Stimulated activated CD8-positive, alpha-beta memory T cell treated with anti-CD3 and anti-CD28 coated beads, Interleukin-4, amount 100 ng/mL, for 48 hours (primary cell): ENCODE measurements at places on chromosomes 11 and 22.
A peak's percentile ranks its signal among the peaks of the same experiment; 100 is the strongest.

GRCh38 chr11:10902301-10903063, 44.6 kb upstream of the ZBED5 start:
- no peak for DNase-seq

GRCh38 chr11:95736355-95736754, 53.2 kb downstream of the FAM76B start:
- no peak for DNase-seq

DNA sequence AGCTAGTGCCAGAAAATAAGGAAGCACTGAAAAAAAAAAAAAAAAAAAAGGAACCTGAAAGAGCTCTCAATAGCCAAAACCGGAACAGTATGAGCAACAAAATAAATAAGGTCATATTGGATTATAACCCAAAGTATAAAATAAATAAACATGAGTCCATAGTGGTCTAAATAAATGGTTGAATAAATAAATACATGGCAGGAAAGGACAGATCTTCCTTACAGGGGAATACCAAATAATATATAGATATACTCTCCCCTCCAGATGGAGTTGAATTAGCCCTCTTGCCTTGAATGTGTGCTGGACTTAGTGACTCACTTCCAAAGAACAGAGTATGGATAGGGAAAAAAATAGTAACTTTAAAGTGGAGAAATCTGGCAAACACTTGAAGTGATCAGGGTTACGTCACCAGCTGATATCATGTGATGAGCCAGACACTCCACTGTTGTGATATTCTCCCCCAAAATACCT, 14.3 kb upstream of the ARRB1 start:
- DNase-seq, result no peak

GRCh38 chr11:17165247-17165890, 42.4 kb downstream of the PIK3C2A start:
- no peak for DNase-seq

DNA sequence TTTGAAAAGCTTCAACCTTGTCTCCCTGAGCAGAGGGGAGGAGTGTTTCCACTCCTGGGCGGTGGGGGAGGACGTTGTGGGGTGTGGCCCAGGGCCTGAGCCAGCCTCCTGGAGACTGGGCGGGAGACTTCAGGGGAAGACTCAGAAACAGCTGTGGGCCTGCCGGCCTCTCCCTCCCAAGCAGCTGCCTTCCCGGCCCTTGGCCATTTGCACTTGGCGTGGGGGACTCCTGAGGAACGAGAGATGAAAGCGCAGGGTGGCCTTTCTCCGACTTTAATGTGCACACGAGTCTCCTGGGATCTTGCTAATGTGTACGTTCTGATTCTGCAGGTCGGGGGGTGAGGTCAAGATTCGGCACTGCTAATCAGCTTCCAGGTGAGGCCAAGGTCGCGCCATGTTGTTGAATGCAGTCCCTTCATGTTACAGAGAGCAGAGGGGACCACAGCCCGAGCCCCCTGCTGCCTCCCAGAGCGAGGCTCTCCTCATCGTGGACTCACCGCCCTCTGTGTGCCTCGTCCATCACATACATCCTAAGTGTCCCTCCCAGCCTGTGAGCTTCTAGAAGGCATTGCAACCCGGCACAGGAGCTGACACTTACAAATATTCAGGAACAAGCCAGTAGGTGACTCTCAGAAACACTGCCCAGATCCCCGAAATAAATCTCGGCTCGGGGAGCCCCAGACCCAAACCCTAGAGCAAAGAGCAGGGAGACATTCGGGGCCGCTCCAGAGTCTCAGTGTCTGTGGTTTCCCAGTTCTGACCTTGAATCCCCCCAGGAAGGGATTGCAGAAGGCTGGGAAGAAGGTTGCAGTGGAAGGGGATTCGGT, 7.7 kb downstream of the LIF start:
- DNase-seq, result no peak

DNA sequence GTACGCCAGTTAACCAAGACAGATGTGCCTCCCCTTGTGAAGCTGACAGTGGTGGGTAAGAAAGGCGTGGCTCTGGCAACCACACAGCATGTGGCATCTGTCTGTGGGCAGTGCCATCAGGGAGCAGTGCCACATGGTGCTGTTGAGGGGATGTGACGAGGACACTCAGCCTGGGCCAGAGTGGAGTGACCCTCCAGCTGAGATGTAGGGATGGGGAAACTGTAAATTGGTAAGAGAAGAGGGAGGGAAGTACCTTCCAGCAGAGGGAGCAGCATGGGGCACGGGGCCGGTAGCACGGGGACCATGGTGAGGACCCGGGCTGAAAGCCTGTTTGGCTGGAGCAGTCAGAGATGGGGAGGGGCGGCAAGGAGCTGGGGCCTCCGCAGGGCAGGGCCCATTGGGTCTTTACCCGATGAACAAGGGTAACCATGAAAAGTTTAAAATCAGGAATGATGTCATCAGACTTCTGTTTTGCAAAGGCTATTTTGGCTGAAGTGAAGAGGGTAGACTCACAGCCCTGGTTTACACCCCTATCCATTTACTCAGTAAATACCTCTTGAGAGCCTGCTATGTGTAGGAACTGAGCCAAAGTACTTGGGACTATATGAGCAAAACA, 10.4 kb downstream of the TMPRSS6 start:
- DNase-seq, result peak; percentile 40

GRCh38 chr11:46868912-46869311, 22.8 kb upstream of the CKAP5 start:
- no peak for DNase-seq

- DNase-seq, result no peak
Observed at GRCh38 chr22:28299753-28300152, 379.9 kb downstream of the TTC28 start.

DNA sequence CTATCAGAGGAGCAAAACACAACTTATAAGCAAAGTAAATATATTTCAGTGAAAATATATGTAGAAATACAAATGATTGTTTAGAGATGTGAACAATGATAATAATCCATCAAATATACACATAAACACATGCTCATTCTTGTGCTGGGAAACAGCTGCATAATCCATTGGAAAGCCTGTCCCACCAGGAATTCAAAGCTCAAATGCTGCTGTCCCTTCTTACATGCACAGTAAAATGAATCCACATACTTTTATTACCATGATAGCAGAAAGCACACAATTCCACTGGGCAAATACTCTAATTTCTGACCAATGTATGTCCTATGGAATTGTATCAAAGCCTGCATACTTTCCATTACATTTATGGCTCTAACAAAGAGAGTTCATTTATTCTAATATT, 44.5 kb downstream of the SOX6 start:
- DNase-seq, result no peak

GRCh38 chr11:123451183-123451781, 21.2 kb downstream of the GRAMD1B start:
- DNase-seq, result no peak

- peak; percentile 84 for DNase-seq
Observed at GRCh38 chr11:65424205-65425104, 1.9 kb downstream of the NEAT1 start.

DNA sequence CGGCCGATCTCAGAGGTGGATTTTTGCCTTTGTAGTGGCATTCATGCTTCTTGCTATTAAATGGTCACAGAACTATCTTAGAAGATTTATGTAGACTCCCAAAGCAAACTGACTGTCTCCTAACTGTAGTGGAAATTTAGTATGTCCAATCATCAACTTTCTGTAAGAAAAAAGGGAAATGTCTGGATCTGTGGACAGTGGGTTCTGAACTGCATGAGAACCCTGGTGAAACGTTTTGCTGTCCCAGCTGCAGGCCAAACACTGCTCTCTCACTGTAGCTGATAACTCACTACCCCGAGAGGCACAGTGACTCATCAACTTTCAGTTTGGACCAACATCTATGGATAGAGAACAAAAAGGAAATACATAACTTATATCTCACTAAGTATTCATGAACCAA, 387.1 kb downstream of the SOX6 start:
- no peak for DNase-seq

DNA sequence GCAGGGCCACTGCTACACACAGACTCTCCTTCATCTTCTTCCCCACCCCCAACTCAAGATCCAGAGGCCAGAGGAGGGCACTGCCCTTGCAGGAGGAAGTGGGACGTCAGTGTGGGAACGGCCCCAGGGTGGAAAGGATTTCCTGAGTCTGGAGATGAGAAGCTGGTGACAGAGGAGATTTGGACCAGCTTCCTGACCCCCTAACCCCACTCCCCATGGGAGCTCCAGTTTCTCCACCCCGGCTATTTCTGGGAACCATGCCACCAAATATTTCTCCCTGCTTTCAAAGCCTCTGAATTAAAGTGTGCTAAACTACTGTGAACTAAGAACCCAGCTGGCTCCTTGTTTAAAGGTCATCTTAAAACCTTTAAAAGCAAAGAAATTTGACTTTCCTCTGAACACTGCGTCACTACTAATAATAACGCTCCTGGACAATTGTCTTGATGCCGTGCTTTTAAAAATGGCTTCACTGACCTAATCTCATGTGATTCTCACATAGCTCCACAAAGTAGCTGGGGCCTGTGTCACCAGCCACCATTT, 46.6 kb downstream of the CWC15 start:
- no peak for DNase-seq

- DNase-seq, result no peak
Observed at GRCh38 chr11:11082646-11083045, 224.8 kb upstream of the ZBED5 start.

GRCh38 chr11:95500466-95500865, 269.5 kb upstream of the SESN3 start:
- DNase-seq, result no peak

DNA sequence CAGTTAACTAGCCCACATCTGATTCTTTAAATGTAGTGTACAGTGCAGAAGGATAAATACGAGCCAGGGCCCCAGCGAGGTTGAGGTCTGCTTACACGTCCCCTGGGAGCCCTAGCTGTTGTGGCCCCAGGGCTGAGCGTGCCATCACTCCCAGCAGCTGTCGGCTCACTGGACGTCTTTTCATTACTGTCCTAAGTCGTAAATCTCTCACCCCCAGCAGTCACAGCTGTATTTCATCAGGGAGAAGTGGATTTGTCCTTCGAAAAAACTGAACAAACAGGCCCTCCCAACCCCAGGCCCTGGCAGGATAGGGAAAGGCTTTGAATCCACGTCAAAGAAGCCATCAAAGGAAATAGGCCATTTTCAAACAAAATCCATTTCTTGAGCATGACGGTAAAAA, 110.4 kb upstream of the CSNK2A3 start:
- no peak for DNase-seq

DNA sequence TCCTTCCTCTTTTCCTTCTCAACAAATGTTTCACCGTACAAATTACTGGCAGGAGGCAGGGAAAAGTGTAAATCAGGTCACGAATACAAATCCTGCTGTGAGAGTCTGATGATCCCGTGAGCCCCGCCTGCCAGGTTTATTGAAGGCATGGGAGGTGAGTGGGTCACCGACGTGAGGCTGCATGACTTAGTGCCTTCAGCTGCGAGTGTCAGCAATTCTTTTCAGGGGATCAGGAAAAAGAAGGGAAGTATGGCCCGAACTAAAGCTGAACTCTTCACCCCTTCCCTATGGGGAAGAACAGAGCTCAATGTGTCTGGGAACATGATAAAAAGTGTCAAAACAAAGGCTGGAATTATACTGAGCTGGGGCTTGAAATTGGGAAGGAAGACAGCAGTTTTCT, 166.2 kb downstream of the OPCML start:
- no peak for DNase-seq

- DNase-seq, result no peak
Observed at GRCh38 chr11:41175304-41175972, 284.0 kb downstream of the LRRC4C start.

DNA sequence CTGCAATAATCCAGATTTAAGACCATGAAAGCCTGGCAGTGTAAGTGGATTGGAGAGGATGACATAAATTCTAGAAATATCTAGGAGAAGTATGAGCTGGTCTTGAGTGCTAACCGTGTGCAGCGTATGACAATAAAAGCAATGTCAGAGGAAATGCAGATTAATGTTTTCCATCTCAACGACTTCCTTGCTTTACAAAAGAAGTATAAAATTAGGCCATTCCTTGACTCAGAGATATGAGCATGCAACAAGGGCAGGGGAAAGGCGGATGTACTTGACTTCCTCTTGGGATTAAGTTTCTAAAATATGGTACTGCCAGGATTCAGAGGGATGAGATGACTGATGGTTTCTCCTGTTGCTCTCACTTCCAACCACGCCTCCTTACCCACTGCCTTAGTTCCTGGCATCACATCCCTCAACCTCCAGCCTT, 32.3 kb downstream of the ADAMTS15 start:
- DNase-seq, result no peak

DNA sequence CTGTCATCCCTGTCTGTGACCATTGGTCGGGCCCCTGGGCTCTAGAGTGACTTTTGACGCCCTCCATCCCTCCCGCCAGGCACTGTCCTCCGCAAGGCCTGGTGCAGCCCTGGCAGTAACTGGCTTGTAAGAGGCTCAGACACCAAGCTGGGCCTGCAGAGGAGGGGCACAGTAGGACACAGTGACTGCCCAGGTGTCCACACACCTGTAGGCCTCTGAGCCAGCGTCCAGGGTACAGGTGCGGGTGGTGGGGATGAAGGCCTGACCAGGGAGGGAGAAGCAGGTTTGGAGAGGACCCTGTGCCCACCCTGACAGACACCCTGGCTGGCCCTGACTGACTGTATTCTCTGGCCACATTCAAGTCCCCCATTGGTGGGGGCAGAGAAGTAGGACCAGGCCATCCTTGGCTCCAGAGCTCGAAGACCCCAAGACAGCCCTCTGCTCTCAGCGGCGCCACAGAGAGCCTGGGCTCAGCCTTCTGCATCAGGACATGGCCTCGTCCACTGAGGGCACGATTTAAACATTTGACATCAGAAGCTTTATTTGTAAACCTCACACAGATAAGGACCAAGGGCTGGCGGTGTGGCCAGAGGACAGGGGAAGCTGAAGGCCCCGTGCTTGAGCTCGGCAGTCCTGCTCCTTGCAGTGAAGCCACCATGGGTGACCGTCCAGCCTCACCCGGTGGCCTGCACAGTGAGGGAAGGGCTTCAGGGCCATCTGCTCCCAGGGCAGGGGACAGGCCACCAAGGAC, 31.4 kb downstream of the PPIL2 start:
- no peak for DNase-seq

- DNase-seq, result peak; percentile 79
Observed at GRCh38 chr11:77127235-77127911, 673 bp upstream of the MYO7A start.

- DNase-seq, result no peak
Observed at GRCh38 chr11:68127714-68128681, 6.8 kb upstream of the CHKA start.

DNA sequence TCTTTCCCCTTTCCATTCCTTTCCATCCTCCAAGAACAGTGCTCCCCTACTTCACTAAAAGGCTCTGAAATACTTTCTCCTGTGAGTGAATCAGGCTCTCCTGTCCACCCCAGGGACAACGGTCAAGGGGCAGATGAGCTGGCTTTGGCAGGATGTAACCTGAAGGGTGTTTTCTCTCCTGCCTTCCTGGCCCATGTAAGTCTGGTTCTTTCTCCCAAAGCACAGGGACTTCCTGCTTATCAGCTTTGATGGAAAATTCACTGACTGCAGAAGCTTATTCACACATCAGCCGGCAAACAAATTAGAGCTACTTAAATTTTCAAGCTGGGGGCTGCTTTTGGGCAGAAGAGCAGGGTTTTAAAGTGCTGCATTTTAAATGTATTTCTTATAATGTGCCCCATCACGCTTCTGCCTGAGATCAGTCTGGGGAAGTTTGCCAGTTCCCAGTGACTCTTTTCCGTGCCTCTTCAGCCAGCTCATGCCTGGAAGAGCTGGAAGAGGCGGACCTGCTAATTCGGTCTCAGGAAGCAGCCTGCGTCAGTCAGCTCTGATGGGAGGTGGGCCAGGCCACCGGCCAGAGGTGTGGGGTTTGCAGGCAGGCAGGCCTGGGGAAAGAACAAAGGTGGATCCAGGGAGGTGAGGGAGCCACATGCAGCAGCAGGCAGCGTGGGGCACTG, 140.4 kb upstream of the TBCEL start:
- no peak for DNase-seq

GRCh38 chr22:40499209-40499623, 128.8 kb downstream of the SGSM3 start:
- DNase-seq, result no peak

GRCh38 chr11:128469220-128469619, 118.1 kb downstream of the ETS1 start:
- peak; percentile 54 for DNase-seq
